ENCODE measurements at places on chromosomes 3 and 15.

GRCh38 chr3:179544981-179545645 is 17.6 kb upstream of the ACTL6A start:
- DNase-seq: no peak

DNA sequence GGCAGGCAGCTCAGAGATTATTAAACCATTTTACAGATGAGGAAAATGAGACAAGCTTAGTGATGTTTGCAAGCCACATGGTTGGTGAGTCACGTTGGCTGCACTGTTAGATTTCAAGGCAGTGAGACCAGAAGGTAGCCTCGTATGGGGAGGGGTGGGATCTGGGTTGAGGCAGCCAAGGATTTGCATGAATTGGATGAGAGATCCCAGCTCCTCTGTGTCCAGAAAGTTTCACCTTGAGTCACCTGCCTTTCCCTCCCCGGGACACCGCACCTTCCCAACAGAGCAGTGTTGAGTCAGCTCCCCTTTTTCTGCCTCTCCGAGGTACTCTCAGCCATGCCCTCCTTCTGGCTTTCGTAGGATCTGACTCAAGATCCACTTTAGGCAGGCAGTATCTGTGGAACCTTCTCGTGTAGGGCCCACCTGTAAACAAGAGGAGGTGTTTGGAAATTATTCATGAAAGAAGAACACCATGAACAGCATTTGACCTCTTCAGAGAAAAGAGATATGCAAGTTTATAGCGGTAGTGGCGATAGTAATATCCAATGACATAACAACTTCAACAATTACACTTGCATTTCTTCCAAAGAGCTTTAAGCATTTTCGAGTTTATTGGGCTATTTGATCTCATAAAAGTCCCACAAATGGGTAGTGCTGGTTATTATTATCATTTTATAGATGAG is 46.8 kb upstream of the VPS8 start:
- DNase-seq: no peak

- DNase-seq: no peak
These were observed 179.8 kb downstream of the GHSR start for GRCh38 chr3:172268425-172268824.

DNA sequence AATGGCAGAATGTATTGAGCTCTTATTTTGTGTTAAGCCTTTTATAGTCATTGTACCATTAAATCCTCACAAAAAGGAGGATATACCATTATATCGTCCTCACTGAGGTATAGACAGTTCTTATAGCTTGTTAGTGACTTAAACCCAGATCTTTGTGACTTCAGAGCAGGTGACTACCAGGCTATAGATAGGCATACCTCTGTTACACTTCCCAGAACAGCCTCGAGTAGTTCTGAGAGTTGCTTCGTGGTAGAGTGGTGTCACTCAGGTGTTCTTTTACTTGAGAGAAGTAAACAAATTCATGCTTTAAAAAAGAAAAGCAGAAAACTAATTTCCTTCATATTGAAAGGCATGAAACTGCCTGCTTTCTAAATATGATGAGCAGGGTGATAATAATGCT is 59.9 kb downstream of the SEC22A start:
- no peak for DNase-seq

- no peak for DNase-seq
These were observed 16.4 kb downstream of the NECTIN3 start for GRCh38 chr3:111087924-111088469.
